Bone marrow (tissue), 2 donors: ENCODE measurements at places on chromosomes 5 and 9.

DNA sequence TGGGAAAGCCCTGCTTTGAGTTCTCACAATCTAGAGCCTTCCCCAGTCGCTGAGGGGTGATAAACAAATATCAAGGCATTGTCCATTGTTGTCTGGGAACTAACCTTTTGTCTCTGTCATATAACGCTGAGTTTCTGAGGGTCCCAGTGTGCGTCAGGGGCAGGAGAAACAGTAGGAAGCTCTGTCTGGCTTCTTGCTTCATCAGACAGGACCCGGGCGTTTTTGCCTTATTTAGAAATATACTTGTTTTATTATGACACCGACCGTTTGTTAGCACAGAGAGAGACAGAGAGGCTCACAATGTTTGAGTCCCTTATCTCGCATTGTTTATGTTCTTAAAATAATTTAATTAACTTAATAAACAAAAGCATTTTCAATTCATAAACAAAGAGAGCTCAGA lies 204.9 kb upstream of the GAS1 start:
- no peak for DNase-seq

GRCh38 chr5:132203916-132204315 lies 23.7 kb downstream of the P4HA2 start:
- DNase-seq, result no peak

DNA sequence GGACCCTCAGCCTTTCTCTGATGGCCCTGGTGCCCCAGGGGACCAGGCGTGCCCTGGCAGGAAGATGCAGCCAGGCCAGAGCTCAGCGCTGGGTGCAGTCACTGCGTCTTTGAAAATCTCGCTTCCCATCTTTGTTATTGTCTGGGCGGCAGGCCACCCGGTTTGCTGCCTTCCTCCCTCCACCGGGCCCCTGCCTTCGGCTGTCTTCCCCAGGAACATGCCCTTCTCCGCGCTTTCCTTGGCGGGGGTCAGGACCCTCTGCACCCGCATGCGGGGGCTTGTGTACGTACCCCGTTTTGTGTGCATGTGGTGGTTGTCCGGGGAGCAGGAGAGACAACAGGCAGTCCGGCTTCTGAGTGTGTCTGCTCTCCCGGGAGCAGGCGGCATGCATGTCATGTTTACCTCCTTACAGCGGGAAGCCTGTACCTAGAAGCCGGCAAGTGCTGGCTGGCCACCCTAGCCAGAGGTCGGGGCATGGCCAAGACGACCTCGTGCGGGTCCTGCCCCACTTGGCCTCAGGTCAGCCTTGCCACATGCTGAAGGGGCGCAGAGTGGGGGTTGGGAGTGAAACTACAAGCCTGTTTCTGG lies 49.5 kb downstream of the DAB2IP start:
- DNase-seq, result no peak

DNA sequence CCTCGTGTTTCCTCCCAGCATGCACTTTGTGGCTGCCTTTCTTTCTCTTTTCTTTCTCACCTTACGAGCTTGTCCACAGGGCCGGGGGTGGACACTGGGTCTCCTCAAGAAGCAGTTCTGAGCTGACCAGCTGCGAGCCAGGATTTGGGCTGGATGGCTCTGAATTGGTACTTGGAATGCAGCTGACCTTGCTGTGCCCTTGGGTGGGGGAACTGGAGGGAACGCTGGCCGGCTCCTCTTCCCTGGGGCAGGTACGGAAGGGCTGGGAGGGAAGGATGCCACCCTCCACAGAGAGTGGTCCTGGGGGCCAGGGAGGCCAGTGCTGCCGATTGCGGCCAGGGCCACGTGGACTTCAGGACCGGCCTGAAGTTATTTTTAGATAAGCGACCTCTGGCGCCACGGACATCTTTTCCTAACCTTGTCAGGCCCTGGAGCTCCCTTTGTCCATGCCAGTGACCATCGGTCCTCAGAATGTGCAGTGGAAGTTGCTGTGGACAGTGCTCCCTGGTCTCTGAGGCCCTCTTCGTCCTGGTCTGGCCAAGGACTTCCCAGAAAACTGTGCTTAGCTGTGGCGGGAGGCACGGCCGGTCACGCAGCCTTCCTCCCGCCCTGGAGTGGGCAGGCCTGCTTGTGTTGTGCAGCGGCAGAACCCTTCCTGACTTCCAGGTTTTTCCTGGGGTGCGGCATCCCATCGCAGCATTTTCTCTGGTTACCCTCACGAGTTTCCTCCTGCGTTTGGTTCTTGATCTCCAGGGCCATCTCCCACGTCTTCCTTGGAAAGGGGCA lies 13.5 kb upstream of the AHRR start:
- no peak for DNase-seq

DNA sequence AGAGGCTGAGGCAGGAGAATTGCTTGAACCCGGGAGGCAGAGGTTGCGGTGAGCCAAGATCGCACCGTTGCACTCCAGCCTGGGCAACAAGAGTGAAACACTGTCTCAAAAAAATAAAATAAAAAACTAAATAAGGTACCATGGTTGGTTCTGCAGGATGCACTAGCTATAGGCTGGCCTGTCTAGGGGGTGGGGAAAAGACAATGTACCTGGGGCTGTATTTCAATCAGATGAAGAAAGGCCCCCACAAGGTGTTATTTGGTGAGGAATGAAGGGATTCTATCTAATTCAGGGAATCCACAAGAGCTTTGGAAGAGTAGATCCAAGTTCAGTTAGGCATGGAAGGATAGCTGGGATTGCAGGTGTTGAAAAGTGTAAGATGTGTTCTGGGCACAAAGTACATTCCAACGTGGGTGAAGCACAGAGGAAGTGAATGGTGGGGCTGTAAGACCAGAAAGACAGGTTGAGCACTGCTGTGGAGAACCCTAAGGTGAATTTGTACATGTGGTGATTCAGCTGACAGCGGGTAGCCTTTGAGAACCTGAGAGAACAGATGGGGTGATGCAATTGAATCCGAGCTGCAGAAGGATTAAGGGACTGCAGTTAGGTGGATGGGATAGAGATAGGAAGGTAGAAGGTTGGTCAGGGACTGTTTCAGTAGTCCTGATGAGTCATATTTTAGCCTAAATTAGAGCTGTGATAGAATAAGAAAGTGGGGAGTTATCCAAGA lies 71.8 kb downstream of the CAST start:
- no peak for DNase-seq

- DNase-seq, result no peak
These were observed 80.0 kb downstream of the MEGF10 start for GRCh38 chr5:127370631-127371030.

- no peak for DNase-seq
These were observed 10.0 kb upstream of the SLC2A8 start for GRCh38 chr9:127386981-127387380.

- no peak for DNase-seq
These were observed 566 bp upstream of the ALDH7A1 start for GRCh38 chr5:126595486-126596083.

DNA sequence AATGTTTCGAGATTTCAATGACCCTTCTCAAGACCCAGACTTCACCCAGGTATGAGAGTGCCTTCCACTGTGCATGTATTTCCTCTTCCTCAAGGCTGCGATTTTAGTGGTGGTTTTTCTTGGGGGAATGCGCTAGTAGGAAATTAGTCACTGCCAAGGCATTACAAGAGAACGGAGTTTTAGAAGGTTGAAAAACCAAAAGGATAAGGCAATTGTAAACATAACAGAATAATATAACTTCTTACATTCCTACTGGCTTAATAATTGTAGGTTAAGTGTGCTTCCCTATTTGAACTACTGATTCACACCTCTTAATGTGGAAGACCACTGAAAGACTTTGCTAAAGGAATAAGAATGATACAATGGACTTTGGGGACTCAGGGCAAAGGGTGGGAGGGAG lies 38.9 kb downstream of the ACO1 start:
- no peak for DNase-seq

DNA sequence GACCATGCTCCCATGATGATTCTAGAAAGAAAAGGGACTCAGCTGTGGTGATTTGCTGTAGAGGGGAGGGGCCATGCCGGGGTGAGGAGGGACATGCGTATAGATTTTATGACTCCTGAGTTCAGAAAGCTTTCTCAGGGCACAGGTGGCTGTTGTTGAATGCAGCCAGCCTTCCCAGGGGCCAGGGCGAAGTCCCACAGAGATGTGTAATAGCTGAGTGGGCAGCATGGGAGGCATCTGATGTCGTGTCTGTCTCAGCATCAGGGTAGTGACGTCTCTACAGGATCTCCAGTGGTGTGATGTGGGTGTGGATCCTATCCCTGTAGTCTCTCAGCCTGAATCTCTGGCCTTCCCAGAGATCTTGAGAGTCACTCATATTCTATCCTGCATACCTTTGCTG lies 7.8 kb upstream of the BOD1 start:
- DNase-seq, result no peak

GRCh38 chr9:5111696-5112095 lies 73.7 kb downstream of the INSL6 start:
- DNase-seq, result no peak

DNA sequence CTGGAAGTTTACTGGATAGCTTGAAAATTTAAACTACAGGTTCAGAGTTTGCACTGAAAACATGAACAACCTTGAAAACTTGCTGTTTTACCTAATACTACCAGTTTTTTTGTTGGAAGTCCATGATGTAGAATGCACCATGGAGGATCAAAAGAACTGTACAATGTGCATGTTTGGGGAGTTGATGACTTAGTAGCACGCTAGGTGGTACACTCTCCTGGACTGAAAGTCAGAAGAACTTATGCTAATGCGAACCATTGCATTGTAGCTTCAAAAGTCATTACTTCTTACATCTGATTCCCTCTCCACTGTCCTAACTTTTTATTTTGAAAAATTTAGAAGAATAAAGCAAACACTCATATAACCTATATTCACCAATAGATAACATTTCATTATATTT lies 211.0 kb downstream of the OSTF1 start:
- DNase-seq, result no peak

- no peak for DNase-seq
These were observed 225.4 kb upstream of the DAB2 start for GRCh38 chr5:39650008-39650762.

GRCh38 chr9:81669041-81669651 lies 20.2 kb downstream of the TLE1 start:
- DNase-seq, result no peak

DNA sequence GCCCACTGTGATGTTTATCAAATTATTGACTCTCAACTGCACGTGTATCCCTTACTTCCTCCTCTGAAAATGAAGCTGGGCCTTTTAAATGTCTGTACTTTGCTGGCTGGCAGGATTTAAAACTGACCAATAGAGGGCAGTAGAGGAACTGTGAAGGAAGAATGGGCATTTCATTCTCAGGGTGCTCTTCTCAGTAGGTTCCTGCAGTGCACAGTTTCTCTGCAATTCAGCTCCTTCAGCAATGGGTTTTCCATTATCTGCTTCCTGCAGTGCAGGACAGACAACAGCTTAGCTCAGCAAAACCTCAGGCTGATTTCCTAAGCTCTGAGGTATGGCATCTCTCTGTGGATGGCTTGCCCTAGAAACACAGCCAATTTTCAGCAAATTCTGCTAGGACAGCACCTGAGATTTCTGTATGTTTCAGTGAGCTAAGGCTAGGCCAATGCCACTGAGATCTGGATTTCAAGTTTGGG lies 298.4 kb upstream of the PRDM9 start:
- peak; percentile 19 for DNase-seq
